Osteocyte (in vitro differentiated cells): ENCODE measurements at places on chromosomes 16 and 17. TPM values are rescaled to one million over a fixed set of nuclear protein-coding genes. Genes with fewer than 3 reads are reported as not detected.

DNA sequence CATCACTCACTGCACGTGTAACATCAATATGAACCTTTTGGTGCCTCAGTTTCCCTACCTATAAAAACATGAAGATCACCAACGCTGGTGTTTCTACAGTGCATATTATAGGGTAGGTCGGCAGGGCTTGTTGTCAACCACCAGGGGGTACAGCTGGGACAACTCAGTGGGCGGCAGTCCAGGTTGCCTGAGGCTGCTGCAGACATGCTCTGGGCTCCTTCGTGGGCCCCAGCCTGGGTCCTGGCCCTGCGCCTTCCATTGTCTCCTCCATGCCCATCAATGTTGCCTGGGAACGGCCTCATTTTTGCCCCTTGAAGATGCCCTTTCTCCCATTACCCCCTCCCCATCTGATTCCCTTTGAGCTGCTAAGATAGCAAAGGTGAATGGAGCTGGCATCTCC, 89.8 kb downstream of the GSG1L start:
- H3K27me3 ChIP-seq: no peaks in the 10 kb centered on the region
- H3K4me1 ChIP-seq: no peaks in the 10 kb centered on the region
- no peaks in the 10 kb centered on the region for H3K36me3 ChIP-seq
- no peak overlapping the region for H3K27ac ChIP-seq
- no peak for DNase-seq

DNA sequence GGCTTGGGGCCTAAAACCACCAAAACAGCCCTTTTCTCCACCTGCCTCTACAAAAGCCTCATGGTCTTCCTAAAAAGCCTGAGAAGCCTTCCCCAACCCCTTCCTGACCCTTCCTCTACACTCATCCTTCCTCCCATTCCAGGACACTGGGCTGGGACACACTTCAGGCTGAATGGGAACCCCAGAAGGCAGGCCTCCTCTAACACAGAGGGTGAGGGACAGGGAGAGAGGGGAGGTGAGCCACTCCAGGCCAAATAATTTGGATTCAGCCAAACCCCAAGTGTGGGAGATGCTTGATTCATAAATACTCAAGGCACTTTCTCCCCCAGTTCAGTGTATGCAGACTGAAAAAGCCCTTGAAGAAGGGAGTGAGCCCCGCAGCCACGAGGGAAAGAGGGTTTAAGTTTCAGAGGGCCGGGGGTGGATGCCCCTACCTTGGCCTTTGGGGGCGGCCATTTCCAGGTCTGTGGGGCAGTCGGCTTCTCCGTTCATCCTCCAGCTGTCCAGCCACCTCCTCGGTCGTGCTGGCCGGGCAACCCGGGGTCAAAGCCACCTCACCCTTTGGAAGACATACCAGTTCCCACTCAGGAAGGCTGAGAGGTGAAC, 1.6 kb downstream of the UBTF start:
- peaks cover 28% of the 10 kb centered on the region for H3K36me3 ChIP-seq
- peak overlapping the region; percentile 55 for H3K27ac ChIP-seq
- H3K27me3 ChIP-seq: no peaks in the 10 kb centered on the region
- peak overlapping the region; percentile 68 for H3K4me3 ChIP-seq
- DNase-seq: no peak

Gene PHOSPHO1
- total RNA-seq: not detected in 2 replicates

DNA sequence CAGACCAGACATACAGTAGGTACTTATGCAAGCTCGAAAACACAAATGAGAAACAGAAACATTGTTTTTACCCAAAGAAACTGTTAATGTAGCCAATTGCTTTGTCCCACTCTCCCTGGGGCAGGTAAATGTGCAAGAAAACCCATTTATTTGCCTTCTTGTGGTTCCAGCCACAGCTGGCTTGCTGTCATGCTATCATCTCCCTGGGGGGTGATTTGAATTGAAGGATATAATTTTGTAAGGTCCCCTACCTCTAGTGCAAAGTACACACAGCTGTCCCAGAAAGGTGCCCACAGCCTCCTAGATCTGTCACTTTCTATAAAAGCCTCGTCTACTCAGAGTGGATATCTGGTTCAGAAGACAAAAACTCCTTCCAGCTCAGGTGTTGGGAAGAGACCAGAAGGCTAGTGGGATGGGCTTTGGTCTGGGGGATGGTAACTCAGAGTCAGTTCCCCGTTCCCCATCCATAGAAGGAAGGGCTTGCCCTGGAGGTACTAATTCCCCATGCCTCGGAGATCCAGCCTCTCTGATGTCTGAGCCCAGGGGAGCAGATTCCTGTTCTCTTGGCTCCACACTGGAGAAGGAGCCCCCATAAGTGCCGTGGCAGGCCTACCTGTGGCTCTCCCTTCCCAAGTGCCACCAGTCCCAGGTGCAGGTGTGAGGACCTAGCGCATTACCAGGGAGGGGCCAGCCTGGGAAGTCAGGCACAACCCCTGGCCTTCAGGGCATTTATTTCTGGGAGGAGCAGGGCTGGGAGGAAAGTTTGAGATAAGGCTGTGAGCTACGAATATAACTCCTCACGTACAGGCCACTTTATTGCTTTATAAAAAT, 2.4 kb upstream of the PRR15L start:
- no peak overlapping the region for H3K4me3 ChIP-seq
- H3K4me1 ChIP-seq: peaks cover 2% of the 10 kb centered on the region
- DNase-seq: no peak
- peaks cover 2% of the 10 kb centered on the region for H3K27me3 ChIP-seq

Gene CACNG4
- 5.6 TPM in 2 replicates for total RNA-seq

DNA sequence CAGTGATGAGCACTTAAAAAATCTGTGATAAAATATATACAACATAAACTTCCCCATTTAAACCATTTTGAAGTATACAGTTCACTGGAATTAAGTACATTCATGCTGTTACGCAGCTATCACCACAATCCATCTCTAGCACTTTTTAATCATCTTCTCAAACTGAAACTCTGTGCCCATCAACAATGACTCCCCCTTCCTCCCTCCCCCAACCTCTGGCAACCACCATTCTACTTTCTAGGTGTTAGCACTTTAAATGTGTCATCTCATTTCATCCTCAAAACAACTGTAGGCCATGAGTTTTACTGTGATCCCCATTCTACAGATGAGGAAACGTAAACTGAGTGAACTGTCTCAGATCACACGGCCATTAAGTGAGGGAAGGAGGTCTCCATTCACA, 13.8 kb upstream of the TMEM98 start:
- peaks cover 11% of the 10 kb centered on the region for H3K27me3 ChIP-seq
- H3K4me3 ChIP-seq: no peak overlapping the region
- DNase-seq: no peak
- no peaks in the 10 kb centered on the region for H3K36me3 ChIP-seq
- H3K4me1 ChIP-seq: peaks cover 7% of the 10 kb centered on the region

GRCh38 chr16:15434425-15435215, at the start of gene BMERB1:
BMERB1 (plus strand) TSS chr16:15434588; CDS start chr16:15434654, 66 bp downstream.
- H3K36me3 ChIP-seq: no peaks in the 10 kb centered on the region
- DNase-seq: peak; percentile 94
- peak within 1 kb of the TSS; percentile 92 for H3K4me3 ChIP-seq
- H3K27ac ChIP-seq: peak within 1 kb of the TSS; percentile 92

GRCh38 chr17:68452724-68453290, 4.5 kb downstream of the WIPI1 start:
- peaks cover 26% of the 10 kb centered on the region for H3K36me3 ChIP-seq
- H3K27me3 ChIP-seq: no peaks in the 10 kb centered on the region

DNA sequence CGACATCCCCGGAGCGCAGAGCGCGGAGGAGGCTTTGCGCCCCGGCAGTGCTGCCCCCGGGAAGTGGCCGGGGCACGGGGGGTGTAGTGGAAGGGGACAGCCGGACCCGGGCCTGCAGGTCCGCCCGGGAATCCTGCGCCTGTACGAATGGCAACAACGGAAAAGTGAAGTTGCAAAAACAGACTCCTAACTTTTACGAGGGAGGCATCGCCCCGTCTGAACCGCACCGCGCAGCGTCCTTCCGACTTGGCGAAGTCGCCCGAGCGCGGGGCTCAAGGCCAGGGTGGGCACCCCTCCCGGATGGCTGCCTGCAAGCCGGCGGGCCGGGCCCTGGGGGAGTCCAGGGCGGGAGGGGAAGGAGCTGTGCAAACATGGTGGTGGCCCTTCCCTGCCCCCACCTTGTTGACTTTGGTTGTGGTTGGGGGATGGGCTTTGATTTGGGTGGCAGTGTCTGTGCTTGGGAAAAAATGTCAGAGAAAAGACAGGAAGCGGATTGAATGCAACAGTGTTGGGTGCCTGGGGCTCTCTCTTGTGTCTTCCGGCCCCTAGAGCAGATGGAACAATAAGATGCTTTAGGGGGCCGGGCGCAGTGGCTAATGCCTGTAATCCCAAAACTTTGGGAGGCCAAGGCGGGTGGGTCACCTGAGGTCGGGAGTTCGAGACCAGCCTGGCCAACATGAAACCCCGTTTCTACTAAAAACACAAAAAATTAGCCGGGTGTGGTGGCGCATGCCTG, 675 bp downstream of the RNF213 start:
- H3K27ac ChIP-seq: peak overlapping the region; percentile 86
- peak overlapping the region; percentile 82 for H3K4me3 ChIP-seq
- DNase-seq: no peak

Gene MYH8
- total RNA-seq: not detected in 2 replicates

DNA sequence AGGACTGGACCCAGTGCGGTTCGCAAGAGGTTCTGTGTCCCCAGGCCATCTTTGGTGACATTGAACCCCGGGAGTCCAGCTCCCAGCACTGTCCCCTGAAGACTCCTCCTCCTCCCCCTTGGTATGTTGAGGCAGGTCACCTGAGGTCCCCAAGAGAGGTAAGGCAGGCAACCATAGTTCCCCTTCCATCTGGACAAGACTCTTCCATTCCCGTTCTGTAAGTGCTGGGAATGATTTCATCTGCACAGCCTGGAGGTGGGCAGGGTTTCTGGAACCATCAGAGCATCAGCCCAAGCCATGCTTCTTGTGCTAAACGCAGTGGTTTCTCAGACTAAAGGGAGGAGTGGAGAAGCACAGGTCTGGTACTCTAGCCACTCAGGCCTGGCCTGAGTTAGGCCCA, 24.9 kb downstream of the COPZ2 start:
- DNase-seq: no peak
- H3K4me3 ChIP-seq: peak overlapping the region; percentile 71
- H3K27me3 ChIP-seq: peaks cover 20% of the 10 kb centered on the region
- no peak overlapping the region for H3K27ac ChIP-seq
- no peaks in the 10 kb centered on the region for H3K36me3 ChIP-seq
